ENCODE measurements at places on chromosomes 4 and X.

DNA sequence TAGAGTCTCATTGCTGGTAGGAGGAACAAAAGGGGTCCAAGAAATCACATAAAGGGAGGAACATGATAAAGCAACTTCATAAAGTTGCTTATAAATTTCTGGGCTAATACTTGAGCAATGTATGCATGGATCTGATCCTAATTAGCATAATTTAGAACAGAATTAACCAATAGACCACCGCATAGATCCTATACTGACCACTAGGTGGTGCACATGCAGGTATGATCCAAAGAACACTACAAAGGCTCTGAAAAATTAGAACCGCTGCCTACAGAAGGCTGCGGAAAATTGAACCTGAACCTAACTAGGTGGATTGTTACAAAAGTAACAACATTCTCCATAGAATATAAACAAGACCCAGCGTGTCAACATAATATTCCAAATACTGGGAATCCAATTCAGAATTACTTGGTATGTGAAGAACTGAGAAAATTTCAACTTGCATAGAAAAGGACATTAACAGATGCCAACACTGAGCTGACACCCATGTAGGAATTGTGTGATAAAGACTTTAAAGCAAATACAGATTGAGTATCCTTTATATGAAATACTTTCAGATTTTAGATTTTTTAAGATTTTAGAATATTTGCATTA, 23.3 kb downstream of the BRCC3 start:
- DNase-seq, result peak; percentile 38

- DNase-seq, result no peak
Measured at GRCh38 chrX:69186651-69187050, 21.4 kb upstream of the PJA1 start.

GRCh38 chr4:8675906-8676305, 83.3 kb downstream of the CPZ start:
- DNase-seq, result no peak

DNA sequence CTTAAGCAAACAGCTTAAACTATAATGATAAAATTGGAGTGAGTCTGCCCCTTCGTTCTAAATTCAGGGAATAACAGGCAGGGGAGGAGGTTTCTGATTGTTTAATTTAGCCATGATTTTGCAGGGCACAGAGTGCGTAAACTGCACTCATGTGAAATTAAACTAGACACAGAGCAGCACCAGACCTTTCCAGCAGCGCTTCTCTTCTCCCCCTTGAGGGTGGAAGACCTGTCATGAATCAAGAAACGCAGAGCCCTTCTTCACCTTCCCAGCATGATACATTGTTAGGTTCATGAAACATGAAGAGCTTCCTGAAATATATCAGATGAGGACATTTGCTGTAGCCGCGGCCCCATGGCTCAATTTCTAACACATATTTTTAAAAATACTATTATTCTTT, 63.1 kb downstream of the FAM114A1 start:
- no peak for DNase-seq

DNA sequence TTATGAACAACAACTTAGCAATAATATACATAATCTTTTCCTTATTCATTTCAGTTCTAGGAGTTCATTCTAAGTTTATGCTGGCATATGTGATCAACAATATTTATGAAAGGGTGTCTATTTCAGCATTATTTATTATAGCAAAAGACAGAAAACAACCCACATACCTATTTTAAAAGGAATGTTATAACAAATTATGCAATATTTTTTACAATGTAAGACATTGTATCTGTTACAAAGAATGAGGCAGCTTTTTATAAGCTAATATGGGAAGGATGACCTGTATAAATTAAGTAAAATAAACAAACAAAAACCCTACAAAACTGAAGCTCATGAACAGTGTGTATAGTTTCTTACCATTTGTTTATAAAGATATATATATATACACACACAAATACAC, 42.7 kb downstream of the AGTR2 start:
- no peak for DNase-seq

GRCh38 chrX:50456712-50457484, 13.7 kb downstream of the DGKK start:
- DNase-seq, result peak; percentile 68

DNA sequence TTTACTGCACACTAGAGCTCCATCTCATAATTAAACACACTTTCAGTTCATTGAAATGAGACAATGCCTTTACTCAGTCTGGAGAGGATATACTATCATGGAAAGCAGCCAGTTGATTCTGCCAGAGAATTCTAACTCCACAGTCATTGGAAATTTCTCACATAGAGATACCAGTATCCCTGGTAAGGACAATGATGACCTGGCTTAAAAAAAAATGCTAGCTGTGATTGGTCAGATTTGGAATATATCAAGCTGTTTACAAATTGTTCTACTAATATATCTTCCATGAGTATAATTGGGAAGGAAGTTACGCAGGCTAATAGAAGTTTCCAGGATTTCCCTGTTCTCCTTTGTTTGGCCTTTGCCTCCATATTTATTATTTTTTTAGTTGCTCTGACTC, 34.5 kb upstream of the TLL1 start:
- no peak for DNase-seq

GRCh38 chr4:170089274-170089667, 485 bp downstream of the AADAT start:
- DNase-seq, result no peak

DNA sequence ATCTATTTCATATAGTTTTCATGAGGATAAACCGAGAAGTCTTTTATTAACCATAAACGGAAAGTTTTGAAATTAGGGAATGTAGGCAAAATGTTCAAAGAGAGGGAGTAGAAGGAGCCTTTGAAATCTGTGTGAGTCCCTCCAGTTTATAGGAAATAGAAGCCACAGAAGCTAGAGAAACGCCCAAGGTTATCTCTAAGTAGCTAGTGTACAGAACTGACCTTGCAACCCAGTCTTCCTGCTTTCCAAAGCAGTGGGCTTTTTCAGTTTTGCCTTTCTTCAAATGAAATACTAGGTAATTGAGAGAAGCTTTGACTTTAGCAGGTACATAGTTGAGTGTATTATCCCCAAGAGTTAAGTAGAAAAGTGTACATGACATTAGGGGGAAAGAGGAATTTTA, 39.4 kb downstream of the STIM2 start:
- no peak for DNase-seq

GRCh38 chr4:112908511-112908910, 140.9 kb upstream of the ANK2 start:
- no peak for DNase-seq

GRCh38 chr4:104942990-104943743, 203.5 kb upstream of the TET2 start:
- no peak for DNase-seq

- no peak for DNase-seq
Measured at GRCh38 chrX:71214604-71215337, 8.3 kb upstream of the GJB1 start.

- no peak for DNase-seq
Measured at GRCh38 chrX:50913520-50913919, 3.0 kb downstream of the BMP15 start.

DNA sequence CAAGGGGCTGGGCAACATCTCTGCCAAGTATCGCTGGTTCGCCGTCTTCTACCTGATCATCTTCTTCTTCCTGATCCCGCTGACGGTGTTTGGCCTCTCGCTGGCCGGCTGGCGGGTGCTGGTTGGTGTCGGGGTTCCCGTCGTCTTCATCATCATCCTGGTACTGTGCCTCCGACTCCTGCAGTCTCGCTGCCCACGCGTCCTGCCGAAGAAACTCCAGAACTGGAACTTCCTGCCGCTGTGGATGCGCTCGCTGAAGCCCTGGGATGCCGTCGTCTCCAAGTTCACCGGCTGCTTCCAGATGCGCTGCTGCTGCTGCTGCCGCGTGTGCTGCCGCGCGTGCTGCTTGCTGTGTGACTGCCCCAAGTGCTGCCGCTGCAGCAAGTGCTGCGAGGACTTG, 20.6 kb downstream of the SLC34A2 start:
- DNase-seq, result no peak

- peak; percentile 59 for DNase-seq
Measured at GRCh38 chrX:104165894-104166734, at the start of gene FAM199X. Gene FAM199X (plus strand): TSS chrX:104166453. CDS start chrX:104166786, 333 bp downstream.

DNA sequence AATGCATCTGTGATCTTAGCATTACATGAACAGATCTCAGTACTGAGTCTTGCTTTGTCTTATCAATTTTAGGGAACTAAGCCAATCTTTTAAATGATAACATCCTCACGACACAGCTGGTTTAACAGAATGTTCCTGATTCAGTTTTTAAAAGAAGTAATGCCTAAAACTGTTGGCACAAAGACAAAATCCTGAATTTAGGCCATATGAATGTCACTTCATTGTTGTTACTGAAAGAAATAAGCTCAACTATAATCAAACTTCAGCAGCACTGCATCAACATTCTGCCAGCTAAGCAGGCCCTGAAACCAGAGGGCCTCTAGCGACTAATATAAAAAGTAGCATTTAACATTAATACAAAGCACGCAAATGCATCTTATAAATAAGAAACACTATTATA, 130.6 kb downstream of the FRYL start:
- DNase-seq, result no peak

- no peak for DNase-seq
Measured at GRCh38 chr4:85448906-85449890, 25.8 kb upstream of the ARHGAP24 start.

DNA sequence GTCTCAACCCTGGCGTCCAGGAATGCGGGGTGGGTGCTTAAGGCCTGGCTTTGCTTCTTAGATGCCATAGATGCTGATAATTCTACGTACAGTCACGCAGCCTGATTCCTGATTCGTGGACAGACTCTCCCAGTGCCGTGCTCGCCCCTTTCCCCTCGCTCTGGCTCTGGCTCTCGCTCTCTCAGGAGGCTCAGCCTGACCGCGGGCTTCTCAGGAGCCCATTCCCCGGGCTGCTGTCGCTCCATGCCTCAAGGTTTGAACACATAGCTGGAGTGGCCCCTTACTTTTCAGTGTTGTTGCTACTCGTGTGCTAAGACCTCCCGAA, 59.2 kb upstream of the ZC4H2 start:
- no peak for DNase-seq

GRCh38 chrX:117376460-117376859, 740.1 kb downstream of the KLHL13 start:
- no peak for DNase-seq

GRCh38 chr4:48778431-48779094, 1.5 kb downstream of the FRYL start:
- DNase-seq, result peak; percentile 55

DNA sequence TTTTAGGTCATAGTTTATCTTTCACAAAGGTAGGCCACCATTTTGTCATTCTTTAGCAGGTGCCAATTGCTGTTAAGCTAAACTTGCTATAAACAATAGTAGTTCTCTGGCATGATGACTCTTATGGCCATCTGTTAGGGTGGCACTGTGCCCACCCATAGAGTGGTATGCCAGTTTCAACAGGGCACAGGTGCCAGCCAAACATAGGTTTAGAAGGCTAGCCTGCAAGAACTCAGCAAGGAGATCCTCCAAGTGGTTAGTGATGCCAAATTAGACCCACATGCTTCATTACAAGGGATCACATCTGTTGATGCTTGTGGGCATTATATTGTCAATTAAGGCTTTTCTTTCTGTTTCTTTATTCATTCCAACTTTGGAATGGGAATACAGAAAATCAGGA, 204.5 kb downstream of the FMR1NB start:
- no peak for DNase-seq

DNA sequence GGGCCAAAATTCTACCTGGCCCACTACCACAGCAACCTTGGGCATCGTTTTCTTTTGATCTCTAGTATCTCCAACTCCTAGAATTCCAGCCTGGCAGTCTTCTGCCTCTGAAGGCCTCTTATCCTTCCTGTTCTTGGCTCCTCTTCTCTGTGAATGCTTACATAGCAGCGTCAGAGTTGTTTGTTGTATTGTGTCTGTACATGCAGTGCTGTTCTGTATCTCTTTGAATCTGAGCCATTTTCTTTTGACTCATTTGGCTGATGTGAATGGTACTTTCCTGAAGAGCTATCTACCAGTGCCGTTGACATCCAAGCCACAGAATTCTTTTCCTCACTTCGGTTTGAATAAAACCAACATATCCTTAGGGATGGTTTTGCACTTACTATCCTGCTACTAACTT, 79.2 kb downstream of the TMEM164 start:
- DNase-seq, result no peak

GRCh38 chr4:128604840-128605239, 204.7 kb upstream of the JADE1 start:
- DNase-seq, result no peak

GRCh38 chr4:145756244-145756643, 76.3 kb downstream of the C4orf51 start:
- no peak for DNase-seq

GRCh38 chr4:125808022-125808421, 493.3 kb downstream of the FAT4 start:
- no peak for DNase-seq

- no peak for DNase-seq
Measured at GRCh38 chr4:185359767-185360446, 35.8 kb downstream of the LRP2BP start.

- DNase-seq, result no peak
Measured at GRCh38 chr4:146191766-146192458, 16.4 kb downstream of the LSM6 start.

DNA sequence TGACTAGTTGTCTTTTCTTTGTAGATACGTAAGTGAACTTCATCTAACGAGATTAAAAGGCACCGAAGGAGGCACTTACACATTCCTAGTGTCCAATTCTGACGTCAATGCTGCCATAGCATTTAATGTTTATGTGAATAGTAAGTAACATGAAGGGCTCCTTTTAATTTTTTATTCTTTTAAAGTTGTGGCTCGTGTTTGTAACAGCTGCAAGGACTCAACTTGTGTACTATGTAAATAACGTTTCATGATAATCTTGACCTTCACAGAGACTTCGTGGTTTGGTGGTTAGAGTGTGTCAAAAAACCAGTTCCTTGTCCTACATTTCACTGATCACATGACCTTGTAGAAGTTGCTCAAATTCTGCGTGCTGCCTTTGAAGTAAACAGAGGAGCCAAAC, 51.6 kb downstream of the KIT start:
- DNase-seq, result no peak

GRCh38 chrX:107894038-107894437, 68.4 kb downstream of the MID2 start:
- DNase-seq, result peak; percentile 17

- no peak for DNase-seq
Measured at GRCh38 chr4:5710065-5710960, 688 bp upstream of the EVC start.

DNA sequence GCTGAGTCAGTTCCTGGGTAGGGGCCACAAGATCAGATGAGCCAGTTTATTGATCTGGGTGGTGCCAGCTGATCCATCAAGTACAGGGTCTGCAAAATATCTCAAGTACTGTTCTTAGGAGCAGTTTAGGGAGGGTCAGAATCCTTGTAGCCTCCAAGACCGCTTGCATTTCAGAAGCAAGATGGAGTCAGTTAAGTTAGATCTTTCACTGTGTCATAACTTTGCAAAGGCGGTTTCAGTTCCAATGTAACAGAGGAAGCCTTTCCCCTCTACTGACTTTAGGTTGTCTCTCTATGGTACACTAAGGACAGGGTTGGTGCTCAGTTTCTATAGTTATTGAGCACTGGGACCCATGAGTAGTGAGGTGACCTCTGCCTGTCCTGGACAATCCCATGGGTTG, 127.3 kb upstream of the WDR1 start:
- DNase-seq, result no peak

DNA sequence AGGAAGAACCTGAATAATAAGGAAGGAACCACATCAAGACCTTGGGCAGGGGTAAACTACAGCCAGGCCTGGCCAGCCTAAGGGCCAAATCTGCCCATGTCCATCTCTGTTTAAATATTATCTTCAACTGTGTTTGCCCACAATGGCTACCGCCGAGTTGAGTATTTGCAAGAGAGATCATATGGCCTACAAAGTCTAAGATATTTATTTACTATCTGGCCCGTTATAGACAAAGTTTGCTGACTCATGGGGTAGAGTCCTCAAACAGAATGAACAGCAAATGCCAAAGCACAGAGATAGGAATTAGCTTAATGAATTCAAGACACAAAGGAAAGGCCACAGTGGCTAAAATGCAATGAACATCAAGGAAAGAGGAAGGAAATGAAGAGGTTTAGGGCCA, 44.8 kb downstream of the RPS6KA3 start:
- no peak for DNase-seq

All from AML-193 (cell line).